Suprapubic skin (tissue), 4 donors: ENCODE measurements at places on chromosomes 2 and 18. TPM values are rescaled to one million over a fixed set of nuclear protein-coding genes. Genes with fewer than 3 reads are reported as not detected.

GRCh38 chr2:46574457-46575355 lies 95.3 kb downstream of the TMEM247 start:
- DNase-seq: no peak

DNA sequence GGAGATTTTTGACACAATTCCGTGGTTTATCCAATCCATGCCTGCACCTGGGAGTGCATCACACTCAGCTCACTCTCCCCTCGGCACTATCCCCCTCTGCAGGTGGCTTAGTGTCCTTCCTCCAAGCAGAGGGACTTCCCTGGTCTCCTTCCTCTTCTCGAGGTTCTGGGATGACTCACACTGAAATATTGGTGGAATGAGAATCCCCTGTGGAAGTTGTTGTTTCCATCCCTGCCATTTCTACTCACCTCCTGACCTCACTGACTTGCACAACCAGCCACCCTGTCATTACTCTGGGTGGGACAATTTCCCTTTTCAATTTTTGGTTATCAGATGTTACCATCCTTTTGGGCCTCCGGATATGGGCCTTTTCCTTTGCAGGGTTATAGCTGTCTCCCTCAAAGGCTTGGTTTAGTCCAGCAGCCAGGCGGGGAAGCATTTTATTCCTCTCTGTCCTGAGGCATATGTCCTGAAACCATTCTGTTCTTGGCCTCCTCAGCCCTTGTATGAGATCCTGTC lies 59.9 kb downstream of the PTPRM start:
- no peak for DNase-seq

- DNase-seq: no peak
Observed at GRCh38 chr2:149885468-149885867, 297.9 kb upstream of the MMADHC start.

- DNase-seq: no peak
Observed at GRCh38 chr2:172640389-172640788, 84.5 kb downstream of the PDK1 start.

GRCh38 chr2:96642564-96643360 lies at the start of gene FER1L5:
Gene FER1L5 (plus strand): TSS chr2:96642764. CDS start chr2:96642837, 73 bp downstream.
- DNase-seq: no peak

DNA sequence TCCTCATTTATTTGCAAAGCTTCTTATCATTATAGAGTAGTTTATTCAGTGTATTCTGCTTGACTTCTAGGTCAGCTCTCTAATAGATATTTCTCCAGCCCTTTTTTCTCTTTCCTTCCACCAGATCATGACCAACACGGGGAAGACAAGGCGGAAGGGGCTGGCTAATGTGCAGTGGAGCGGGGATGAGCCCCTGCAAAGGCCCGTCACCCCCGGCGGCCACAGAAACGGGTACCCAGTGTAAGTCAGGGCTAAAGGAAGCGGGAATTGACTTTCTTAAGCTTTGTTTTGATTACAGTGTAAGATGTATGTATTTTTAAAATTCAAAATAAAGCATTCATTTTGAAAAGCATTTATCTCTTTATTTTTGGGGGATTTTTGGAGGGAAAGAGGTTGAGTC lies 50.7 kb upstream of the B3GNT7 start:
- DNase-seq: no peak

Gene SERPINB13
- total RNA-seq: 16.3 TPM
